ENCODE measurements at places on chromosomes 1 and 21.

GRCh38 chr1:9151328-9151860 lies 22.5 kb upstream of the GPR157 start:
- no peak for DNase-seq

- DNase-seq, result no peak
Measured at GRCh38 chr1:107515702-107516101, 374.9 kb downstream of the NTNG1 start.

- no peak for DNase-seq
Measured at GRCh38 chr21:27721675-27722074, 754.8 kb upstream of the ADAMTS5 start.

DNA sequence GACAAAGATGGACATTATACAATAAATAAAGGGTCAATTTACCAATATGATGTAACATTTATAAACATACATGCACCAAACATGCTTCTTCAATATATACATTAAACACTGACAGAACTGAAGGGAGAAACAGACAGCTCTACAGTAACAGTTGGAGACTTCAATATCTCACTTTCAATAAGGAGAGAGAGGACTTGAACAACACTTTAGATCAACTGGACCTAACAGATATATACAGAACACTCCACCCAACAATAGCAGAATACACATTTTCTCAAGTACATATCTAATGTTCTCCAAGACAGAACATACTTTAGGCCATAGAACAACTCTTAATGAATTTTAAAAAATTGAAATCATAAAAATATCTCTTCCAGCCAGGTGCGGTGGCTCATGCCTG lies 50.6 kb upstream of the TTC39A start:
- DNase-seq, result no peak

DNA sequence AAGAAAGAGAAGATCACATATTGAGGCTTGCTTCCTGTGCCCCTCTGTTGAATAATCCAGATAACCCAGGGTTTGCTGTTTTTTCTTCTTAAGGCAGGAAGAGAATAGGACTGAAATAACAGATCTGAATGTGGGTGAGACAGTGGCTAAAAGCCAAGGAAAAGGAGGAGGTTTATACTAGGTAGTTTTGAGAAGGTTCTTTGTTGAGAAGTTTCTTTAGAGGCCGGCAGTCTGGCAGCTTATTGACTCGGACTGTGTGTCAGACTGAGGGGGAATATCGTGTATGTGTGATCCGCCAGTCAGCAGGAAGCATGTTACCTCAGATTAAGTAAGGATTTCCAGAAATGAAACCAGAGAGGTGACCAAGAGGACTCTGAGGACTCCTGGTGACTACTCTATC lies 119.8 kb downstream of the PLA2G4A start:
- DNase-seq, result no peak

GRCh38 chr1:64775113-64775512 lies 30.2 kb downstream of the RAVER2 start:
- DNase-seq, result no peak

- no peak for DNase-seq
Measured at GRCh38 chr1:117658676-117659075, 52.8 kb downstream of the TENT5C start.

- DNase-seq, result no peak
Measured at GRCh38 chr1:79797487-79797886, 791.0 kb upstream of the ADGRL4 start.

- peak; percentile 95 for DNase-seq
Measured at GRCh38 chr1:69737527-69738185, 169.9 kb downstream of the LRRC7 start.

DNA sequence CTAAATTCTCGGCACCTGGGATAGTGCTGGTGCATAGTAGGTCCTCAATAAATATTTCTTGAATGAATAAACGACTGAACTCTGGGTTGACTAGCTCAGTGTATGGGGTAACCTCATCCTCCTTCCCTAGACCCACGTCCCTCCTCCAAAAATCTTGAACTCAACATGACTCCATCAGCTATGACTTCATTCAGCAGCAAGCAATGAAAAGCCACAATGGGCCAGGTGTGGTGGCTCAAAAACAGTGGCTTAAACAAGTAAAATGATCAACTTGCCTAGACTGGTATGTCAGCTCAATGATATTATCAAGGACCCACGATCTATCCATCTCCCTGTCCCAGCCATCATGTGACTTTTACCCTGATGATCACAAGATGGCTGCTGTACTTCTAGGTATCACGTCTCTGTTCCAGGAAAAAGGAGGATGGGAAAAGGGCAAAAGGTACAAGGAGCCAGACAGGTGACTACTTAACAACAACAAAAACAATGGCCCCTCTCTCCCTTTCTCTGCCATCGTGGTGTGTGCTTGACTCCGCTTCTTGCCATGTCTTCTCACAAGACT lies 13.0 kb upstream of the PAQR7 start:
- DNase-seq, result no peak

DNA sequence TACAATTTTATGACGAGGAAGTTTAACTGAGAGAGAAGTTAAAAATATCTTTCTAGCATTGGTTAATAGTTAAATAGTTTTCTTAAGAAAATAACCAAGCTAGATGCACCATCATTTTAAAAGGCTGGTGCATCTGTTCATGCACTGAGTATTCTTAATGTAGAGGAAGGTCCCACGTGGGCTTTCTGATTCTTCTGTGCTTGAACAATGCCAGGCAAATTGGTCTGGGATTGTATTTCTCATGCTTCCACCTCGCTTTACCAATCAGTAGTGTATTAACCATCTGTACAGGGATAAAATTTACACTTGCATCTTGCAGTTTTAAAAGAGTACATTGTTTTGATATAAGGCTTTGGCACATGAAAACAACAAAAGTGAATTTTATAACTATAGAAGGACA lies 47.4 kb upstream of the MTF2 start:
- peak; percentile 22 for DNase-seq

GRCh38 chr1:193318347-193318746 lies 131.9 kb upstream of the B3GALT2 start:
- DNase-seq, result no peak

DNA sequence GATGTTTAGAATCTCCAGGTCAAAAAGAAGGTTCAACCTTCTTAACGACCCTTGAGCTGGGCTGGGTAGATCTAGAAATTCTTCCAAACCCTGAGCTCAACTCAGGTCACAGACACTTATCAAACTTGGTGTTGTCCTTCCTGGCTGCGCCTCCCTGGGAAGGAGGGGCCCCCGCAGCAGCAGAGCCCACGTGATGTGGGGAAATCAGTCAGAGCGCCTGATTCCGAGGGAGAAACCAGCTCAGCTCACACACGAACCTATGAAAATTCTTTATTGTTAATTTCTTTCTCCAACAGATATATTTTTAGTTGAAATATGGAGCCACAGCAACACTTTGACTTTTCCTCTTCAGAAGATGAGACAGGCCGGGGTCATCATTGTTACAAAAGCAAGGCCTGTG lies 24.3 kb upstream of the CLSTN1 start:
- DNase-seq, result no peak

DNA sequence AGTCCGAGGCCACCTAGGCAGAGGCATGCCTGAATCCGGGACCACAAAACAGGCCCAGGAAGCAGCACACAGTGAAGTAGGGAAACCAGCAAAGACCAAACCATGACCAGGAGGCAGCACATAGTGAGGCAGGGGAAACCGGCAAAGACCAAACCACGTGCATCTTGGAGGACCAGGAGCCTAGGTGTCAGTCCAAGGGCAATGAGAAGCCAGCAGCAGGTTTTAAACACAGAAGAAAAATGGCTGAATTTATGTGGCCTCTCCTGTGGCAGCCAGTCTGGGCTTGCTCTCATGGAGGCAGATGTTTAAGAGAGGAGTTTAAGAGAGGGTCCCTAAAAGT lies 42.5 kb downstream of the NPHP4 start:
- no peak for DNase-seq

GRCh38 chr1:37840711-37841110 lies 18.7 kb downstream of the MTF1 start:
- no peak for DNase-seq

DNA sequence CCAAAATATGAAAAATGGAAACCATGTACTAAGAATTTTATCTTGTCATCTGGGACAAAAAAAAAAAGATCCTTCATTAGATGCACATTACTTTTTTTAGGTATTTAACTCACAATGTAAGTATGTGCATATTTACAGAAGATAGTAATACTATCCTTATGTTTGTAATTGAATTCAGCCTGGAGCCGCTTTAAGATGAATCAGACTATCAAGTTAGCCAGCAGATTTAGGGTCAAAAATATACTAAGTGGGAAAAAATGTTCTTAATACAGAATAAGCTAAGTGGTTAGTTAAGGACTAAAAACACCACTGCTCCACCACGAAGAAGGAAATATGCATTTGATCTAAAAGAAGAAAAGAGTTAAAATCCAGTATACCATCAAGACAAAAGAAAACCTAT lies 49.1 kb downstream of the DSCAM start:
- DNase-seq, result no peak

GRCh38 chr1:113783254-113784103 lies 24.2 kb upstream of the PHTF1 start:
- DNase-seq, result peak; percentile 21
